ENCODE measurements at places on chromosomes 3 and 15.

DNA sequence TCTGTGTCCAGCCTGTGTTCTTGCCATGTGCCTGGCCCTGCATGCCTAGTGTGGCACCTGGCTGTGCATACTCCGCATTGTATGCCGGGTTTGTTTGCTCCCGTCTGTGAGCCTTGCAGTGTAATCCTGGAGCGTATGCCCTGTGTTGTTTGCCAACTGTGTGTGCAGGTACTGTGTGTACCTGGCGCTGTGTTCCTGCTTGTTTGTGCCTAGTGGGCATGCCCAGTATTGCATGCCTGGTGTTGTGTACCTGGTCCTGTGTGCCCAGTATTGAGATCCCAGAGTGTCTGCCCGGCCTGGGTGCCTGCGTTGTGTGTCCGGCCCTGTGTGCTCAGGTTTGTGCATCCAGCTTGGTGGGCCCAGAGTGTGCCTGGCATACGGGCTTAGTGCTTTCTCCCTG is 54.5 kb upstream of the CHRNA7 start:
- no peak for DNase-seq

DNA sequence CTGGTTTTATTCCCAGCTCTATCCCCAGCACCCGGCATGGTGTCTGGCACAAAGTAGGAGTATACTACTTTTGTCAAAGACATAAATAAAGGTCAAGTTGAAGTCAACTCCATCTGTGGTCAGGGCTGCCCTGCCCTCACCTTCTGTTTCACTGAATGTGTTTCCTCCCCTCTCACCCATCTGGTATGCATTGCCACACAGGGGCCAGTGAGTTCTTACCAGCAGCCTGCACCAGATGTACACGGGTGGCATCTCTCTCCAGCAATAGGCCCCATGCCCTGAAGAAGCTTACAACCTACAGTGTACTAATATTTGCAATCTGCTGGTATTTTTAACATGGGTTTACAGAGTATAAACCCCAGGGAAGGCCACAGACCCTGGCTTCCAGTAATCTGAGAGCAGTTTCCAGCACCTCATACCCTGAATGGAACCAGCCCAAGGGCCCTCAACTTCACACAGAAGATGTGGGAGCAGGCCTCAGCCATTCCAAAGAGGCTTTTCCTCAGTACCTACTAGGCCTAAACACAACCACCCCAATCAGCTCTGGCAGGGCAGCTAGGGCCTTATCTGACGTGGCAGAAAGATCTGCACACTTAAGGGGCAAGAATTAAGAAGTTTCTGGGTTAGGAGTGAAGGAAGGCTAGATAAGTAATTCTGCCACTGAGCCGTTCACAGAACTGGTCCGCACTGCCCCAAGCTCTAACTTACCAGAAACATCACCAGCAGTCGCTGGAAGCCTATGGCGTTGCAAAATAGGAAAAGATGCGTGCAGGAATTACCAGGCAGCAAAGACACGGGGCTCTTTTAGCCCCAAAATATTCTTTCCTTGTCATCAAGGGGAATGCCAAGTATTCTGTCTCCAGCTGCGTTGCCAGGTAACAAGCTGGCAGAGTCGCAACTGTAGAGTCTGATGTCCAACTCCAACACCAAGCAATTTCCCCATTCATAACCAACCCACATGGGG is 2.1 kb downstream of the IDH2 start:
- DNase-seq: peak; percentile 94

DNA sequence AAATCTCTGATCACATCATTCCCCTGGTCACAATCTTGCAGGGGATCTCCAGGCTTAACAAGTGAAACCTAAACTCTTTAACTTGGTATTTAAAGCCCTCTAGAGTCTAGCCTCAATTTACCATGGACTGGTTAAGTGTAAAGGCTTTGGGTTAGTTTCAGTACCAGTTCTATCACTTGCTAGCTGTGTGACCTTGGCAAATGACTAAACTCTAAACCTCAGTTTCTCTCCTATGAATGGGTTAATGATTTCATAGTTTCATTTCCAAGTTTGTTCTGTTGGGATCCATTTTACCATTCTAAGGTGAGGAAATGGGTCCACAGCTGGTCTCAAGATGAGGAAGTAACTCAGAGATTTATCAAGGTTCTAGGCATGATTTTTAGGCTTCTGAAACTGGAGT is 38.8 kb upstream of the TIMP4 start:
- no peak for DNase-seq

DNA sequence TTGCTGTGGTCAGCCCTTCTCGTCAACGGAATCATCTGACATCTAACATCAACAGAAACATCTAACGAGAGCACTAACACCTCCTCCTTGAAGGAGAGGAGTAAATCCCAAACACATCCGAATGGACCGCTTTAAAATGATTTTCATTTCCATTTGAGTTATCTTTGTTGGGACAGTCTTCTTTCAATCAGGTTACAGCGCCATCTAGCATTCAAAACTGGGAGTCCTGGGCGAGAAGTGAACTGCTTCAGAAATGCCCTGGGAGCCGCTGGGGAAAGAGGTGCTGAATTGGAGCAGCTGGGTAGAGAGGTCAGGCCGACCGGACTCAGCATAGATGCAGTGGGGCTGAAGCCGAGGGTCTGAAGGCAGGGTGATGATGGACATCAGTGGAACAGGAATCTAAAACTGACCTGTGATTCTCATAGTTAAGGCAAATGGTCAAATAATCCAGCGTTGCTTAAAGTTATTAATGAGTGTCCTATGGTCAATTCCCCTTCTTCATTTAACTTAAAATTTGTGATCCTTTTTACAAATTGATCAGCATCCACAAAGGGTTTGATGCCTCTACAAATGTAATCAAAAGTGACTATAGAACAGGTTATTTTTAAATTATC is 170.0 kb upstream of the NDN start:
- peak; percentile 57 for DNase-seq

- DNase-seq: no peak
Observed at GRCh38 chr15:41783296-41783695, 9.0 kb downstream of the MAPKBP1 start.

DNA sequence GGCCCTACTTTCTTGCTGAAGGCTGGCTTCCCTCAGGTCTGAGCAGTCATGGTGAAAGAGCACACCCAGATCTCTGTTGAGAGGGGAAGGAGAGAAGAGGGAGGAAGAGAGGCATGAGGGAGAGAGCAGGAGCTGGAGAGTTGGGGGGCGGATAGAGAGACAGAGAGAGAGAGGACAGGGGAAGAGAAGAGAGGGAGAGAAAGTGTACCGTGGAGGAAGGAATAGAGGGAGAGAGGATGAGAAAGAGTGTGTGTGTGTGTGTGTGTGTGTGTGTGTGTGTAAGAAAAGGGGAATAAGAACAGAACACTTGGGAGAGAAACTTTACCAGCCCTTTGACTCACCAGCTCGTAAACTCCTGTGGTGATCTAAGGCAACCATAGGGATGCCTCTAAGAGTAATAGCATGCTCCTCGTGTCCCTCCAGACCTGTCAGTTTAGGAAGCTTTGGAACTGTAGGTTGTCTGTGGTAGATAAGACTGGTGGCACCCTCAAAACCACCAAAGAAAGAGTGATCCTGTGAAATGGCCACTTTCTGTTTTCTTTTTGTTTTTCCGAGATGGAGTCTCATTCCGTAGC is 18.2 kb downstream of the ZNF592 start:
- DNase-seq: no peak

DNA sequence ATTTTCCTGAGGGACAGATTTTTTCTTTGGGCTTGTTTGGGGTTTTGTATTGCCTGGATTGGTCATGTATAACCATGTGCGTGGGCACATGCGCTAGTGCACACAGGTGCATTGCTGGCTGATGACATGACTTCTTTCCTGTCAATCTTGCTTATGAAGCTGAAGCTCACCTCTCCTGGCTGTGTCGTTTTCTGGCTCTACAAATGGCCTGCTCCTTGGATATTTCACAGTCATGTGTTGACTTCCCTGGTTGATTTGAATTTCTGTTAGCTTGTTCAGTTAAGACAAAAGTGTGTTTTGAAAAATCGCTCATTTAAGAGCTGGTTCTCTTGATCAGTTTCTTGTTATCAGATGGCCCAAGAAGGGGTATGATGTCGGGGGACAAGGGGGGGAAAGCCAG is 11.5 kb downstream of the PTPRG start:
- no peak for DNase-seq

- no peak for DNase-seq
Observed at GRCh38 chr3:8464668-8465067, 37.0 kb upstream of the LMCD1 start.

GRCh38 chr3:183210341-183210740 is 42.7 kb upstream of the B3GNT5 start:
- no peak for DNase-seq

GRCh38 chr3:85846940-85847339 is 888.2 kb downstream of the CADM2 start:
- DNase-seq: no peak

GRCh38 chr3:70919091-70919490 is 606.7 kb upstream of the MDFIC2 start:
- no peak for DNase-seq

DNA sequence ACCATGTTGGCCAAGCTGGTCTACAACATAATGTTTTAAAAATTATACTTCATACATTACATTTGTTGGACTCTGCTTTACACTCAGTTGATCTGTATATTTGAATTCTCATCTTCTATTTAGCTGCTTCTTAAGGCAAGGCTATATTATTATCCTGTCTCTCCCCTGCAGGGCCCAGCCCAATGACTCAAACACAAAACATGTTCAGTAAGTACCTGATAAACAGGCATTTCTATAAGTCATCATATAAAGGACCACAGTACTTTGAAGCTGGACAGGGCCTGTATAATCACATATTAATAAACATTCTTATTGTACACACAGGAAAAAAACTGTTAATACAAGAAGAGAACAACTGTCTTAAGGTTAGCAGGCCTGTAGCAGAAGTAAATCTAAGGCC is 36.2 kb downstream of the NGLY1 start:
- DNase-seq: peak; percentile 5

DNA sequence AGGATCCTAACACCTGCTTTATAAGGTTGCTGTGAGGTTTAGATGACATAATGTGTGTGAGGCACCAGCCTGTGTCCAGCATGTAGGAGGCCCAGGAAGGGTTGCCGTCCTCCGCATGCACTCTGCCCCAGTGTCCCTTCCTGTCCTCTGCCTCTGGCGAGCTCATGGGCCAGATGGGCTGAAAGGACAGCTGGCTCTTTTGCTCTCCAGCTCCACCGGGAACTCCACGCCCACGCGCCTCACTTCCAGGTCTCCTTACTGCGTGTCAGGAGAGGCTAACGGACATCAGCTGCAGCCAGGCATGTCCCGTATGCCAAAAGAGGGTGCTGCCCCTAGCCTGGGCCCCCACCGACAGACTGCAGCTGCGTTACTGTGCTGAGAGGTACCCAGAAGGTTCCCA is 12.2 kb downstream of the MUC20 start:
- no peak for DNase-seq

DNA sequence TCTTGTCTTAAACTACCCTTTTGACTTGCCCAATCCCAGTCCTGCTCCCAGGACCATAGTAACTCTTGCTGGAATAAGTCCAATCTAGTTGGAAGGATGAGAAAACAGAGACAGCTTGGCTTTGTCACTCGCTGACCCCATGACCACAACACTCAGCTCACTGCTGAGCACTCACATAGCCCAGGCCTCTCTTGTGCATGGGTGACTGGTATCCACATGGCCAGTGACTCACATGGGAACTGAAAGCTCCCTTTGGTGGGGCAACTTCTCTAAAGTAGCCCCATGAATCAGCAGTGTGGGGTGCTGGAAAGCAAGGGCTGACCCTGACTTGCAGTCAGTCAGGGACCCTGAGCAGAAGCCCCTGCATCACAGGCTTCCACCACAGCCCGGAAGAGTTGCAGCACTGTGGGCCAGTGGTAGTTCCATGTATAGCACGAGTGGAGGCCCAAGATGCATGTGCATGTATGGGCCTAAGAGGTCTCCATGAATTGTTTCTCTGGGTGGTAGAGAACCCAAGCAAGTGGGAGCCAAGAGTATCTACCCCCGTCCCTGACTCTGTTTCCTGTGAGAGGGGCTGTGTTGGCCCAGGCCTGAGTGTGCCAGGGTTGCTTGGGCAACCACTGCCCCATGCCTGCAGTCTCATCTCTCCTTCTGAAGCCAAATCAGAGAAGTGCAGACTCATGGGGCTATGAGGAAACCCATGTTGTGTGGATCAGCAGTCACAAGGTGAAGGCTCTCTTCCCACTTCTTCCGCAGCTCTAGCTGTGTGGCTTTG is 62.1 kb upstream of the XCR1 start:
- peak; percentile 98 for DNase-seq

- DNase-seq: no peak
Observed at GRCh38 chr3:164498917-164499316, 579.4 kb downstream of the SI start.

DNA sequence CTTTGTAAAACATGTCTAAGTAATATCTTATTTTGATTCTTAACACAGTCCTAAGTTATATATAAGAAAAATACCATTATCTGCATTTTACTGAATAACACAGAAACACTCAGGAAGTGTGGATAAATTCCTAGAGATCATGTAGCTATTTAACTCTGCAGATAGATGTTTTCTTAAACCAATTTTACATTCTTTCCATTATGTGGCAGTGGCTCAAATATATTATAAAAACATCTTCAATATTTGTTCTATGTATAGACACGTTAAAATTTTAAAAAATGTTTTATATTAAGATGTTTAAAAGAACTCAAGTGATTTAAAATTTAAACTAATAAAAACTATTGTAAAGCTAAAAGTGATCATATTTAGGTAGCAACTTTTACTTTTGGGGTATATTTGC is 683.8 kb downstream of the DIPK2A start:
- DNase-seq: no peak

DNA sequence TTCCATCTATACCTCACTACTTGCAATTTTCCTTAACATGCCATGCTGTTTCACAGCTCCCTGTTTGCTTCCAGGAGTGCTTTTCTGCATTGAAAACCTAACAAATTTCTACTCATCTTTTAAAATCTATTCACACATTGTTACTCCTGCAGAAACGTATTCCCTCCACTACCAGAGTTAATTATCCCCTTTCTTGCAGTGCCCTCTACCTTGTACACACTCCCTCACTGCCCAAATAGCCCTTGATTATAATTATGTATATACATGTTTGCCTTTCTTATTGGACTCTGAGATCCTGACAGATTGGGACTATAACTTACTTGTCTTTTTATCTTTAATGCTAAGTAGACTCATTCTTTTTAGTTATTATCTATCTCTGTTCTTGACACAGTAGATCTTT is 325.0 kb downstream of the OXSM start:
- DNase-seq: no peak

GRCh38 chr3:31197941-31198340 is 303.5 kb upstream of the GADL1 start:
- peak; percentile 44 for DNase-seq

DNA sequence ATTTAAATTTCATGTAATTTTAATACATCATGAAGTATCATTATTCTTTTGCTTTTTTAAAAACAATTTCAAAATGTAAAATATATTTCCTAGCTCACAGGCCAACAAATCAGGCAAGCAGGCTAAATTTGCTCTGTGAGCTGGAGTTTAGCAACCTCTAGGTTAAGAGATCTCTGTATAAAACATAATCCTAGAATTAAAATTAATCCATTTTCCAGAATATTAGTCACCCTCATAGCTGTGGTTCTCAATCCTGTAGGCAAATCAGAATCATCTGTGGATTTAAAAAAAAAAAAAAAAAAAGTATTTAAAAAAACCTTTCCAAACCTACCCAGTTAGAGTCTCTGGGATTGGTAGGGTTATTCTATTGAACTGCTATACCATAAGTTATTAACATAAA is 209.7 kb downstream of the MINAR1 start:
- peak; percentile 28 for DNase-seq

- peak; percentile 20 for DNase-seq
Observed at GRCh38 chr15:78830514-78831228, 19.4 kb upstream of the ADAMTS7 start.

Data from GM23248 (cell line).